ENCODE measurements at places on chromosomes 6 and 20.

DNA sequence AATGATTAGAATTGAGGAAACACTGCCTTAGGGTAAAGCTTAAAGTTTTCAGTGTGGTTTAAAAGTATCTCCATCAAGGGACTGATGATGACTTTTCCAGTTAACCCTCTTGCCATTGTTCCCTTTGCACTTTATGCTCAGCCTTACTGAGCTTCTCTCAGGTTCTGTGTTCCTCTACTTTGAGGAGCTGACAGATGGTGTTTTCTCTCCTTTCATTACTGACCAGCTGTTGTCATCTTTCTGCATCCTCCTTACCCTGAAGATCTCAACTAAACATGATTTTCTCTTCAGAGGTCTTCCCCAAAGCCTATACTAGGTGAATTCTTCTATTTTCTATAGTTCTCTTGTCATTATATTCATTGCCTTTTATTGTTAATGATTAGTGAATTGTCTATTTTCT is 475.6 kb upstream of the SYNCRIP start:
- DNase-seq = no peak

GRCh38 chr6:12294851-12295536 is 4.8 kb downstream of the EDN1 start:
- DNase-seq = no peak

DNA sequence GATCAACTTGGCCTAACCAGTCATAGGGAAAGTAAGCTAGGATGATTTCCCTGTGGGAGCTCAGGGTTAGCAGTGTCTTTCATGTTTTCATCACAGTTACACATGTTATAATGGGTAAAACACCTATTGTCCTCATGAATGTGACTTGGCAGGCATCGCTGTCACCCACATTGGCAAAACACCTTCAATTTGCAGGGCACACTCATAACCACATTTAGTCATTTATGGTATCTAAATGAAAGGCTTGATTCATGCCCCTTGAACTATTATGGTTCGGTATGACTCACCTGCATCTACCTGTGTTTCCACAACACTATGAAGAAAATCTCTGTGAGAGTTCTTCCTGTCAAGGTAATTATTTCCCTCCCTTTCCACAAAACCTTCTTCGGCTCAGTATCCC is 49.2 kb downstream of the FRK start:
- DNase-seq = peak; percentile 70

DNA sequence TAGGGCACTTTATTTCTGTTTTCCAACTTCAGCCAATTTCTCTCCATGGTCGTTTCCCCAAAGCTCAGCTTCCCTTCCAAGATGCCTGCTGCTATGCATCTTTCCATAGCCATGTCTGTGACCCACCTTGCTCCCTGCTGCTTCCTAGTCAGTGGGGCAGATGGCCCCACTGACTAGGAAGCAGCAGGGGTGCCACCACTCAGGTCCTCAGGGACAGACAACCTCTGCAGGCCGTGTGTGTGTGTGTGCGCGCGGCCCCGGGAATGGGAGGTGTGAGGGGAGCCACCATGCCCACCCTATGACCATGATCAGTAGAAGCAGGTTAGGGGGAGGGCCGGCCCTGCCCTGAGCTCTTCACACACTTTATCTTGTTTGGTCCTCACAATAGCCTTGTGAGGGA is 2.7 kb upstream of the IP6K3 start:
- DNase-seq = no peak

GRCh38 chr20:51159303-51159702 is 136.4 kb upstream of the KCNG1 start:
- DNase-seq = no peak

GRCh38 chr20:36273414-36274180 is 32.5 kb upstream of the DLGAP4 start:
- peak; percentile 18 for DNase-seq

GRCh38 chr6:48048451-48049146 is 62.4 kb downstream of the PTCHD4 start:
- DNase-seq = no peak

GRCh38 chr6:114595591-114595990 is 252.8 kb upstream of the HS3ST5 start:
- no peak for DNase-seq

DNA sequence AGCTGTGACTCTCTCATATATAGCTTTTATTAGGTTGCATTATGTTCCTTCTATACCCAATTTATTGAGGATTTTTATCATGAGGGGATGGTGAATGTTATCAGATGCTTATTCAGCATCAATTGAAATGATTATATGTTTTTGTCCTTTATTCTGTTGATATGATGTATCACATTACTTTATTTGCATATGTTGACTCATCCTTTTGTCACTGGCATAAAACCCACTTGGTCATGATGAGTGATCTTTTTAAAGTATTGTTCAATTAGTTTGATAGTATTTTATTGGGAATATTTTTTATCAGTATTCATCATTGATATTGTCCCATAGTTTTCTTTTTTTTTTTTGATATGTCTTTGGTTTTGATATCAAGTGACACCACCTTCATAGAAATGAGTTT is 529.9 kb downstream of the MMUT start:
- no peak for DNase-seq

GRCh38 chr6:53376661-53377226 is 28.0 kb upstream of the ELOVL5 start:
- DNase-seq = no peak

DNA sequence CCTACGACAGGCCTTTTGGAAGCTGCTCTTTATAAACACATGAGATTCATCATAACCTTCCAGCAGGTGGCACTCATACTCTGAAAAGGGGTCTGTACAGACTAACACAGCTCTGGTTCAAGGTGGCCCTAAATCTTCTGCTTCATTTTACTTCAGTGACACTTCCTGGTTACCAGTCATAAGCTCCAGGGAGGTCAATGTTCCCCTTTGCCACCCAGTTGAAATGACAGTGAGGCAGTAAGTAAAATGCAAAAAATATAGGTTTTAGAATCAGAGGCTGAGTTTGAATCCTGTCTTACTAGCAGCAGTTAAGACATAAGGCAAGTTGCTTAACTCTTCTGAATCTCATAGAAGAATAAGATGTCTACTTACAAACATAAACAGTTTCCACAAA is 132.8 kb downstream of the CDK19 start:
- peak; percentile 55 for DNase-seq

GRCh38 chr6:141303907-141304306 is 828.8 kb upstream of the GJE1 start:
- no peak for DNase-seq

DNA sequence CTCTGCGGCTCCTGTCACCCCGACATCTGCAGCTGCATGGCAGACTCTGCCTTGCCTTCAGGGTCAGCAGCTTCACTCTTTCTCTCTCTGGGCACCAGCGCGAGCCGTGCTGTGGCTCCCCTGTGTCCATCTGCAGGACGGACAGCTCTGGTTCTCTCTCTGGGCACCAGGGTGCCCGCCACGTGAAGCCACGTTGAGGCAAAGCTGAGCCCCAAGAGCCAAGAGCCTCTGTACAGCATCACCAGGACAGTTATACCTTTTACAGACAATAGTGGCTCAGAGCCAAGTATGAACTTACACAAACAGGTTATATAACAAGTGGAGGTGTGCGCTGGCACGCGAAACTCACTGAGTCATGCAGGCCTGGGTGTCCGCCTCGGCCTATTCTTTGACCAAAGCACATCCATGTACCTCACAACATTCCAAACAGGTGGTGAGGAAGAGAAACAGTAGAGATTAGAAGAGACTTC is 50.8 kb downstream of the FAM50B start:
- no peak for DNase-seq

GRCh38 chr6:76644231-76644630 is 571.8 kb upstream of the IMPG1 start:
- no peak for DNase-seq

- DNase-seq = peak; percentile 63
Measured at GRCh38 chr20:50339466-50339901, 148.9 kb downstream of the CEBPB start.

DNA sequence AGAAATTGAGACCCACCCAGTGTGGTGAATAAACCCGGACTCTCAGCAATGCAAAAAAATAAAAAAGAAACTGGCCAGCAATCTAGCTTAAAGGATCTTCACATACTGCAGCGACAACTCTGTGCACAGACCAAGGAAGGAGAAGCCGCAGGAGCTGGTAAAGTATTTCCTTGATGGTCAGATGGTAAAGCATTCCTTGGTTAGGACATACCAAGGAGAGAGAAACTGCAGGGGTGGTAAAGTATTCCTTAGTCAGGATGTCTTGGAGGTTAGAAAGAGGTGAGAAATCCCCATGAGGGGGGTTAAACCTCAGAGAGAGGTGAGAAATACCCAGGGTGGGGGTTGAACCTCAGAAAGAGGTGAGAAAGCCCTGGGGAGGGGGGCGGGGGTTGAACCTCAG is 86.8 kb downstream of the PLG start:
- no peak for DNase-seq

DNA sequence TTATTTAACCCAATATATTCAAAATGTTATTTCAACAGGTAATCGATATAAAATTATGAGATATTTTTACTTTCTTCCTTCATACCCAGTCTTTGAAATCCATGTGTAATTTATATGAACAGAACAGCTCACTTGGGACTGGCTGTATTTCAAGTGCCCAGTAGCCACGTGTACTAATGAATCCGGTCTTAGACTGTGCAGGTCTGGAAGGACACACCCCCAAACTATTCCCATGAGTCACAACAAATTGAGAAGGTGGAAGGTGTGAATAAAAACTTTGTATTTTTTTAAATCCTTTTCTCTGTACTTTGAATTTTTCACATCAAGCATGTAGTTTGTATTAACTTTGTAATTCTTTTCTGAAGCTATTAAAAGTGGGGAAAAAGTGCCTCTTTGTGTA is 2.8 kb downstream of the UNC5CL start:
- no peak for DNase-seq

DNA sequence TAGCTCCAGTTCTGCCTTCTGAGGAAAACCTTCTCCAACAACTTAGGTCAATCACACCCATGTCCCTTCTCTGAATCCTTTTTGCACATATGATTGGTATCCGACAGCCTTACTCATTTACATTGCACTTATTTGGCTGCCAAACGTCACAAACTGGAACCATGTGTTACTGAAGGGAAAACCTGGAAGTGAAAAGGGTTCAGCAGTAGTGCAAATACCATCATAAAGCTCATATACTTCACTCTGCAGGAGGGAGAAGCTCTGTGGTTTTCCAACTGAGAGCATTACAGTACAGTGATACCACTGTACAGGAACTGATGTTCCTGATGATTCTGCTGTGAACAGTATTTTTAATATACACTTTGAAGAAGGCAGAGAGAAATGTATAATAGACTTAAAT is 87.8 kb downstream of the SLC16A10 start:
- DNase-seq = no peak

DNA sequence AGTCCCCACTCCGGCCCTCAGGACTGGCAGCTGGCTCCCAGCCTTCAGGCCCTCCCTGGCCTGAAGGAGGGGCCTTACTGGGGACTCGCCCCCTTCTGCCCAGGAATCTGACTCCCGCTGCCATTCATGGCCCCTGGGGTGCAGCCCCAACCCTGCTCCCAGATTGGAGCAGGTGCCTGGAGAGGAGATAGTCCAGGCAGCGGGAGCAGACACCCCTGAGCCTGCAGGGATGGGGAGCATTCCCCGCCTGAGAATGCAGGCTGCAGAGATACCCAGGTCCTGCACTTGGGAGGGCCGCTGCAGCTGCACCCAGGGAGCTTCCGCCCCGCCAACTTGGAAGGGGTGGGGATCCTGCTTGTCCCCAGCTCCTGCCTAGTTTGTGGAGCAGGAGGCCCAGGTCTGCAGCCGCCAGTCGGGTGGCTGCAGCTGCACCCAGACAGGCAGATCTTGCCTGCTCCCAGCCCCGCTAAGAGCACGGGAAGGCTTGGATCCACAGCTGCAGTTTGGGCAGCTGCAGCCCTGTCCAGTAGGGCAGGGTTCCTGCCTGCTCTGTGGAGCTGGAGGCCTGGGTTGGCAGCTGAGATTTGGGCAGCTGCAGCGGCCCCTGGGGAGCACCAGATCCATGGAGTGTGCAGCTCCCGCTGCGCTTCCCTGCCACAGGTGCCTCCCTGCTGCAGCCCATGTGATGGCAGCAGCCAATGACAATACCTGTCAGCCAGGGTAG is 5.2 kb downstream of the GTSF1L start:
- no peak for DNase-seq

- DNase-seq = no peak
Measured at GRCh38 chr6:43768506-43768860, 1.5 kb upstream of the VEGFA start.

GRCh38 chr20:14696937-14697336 is 359.5 kb upstream of the FLRT3 start:
- DNase-seq = no peak

GRCh38 chr6:17640477-17640917 is 40.4 kb downstream of the FAM8A1 start:
- no peak for DNase-seq

GRCh38 chr6:39992861-39993622 is 58.8 kb upstream of the MOCS1 start:
- no peak for DNase-seq

GRCh38 chr20:63612276-63612931 is 14.5 kb downstream of the GMEB2 start:
- no peak for DNase-seq

DNA sequence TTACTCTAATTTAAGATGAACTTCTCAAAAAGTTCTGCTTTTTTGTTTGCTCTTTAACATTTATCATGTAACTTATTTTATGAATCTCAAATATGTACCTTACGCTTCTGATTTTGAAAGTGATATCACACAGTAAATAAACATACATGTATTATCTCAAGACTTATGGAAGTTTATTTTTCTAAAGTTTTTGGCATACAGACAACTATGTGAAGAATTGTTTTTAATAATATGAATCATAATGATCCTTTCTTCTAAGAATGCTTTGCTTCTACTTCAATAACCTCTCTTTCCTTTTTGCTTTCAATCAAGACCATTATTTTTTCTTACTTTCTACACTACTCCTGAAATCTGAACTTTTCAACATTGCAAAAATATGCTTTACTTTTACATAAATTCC is 816.4 kb downstream of the EYS start:
- no peak for DNase-seq

GRCh38 chr6:13653296-13653695 is 38.2 kb downstream of the NOL7 start:
- no peak for DNase-seq

GRCh38 chr20:54268941-54269340 is 61.1 kb downstream of the PFDN4 start:
- DNase-seq = no peak

GRCh38 chr6:26124781-26125685 is 37.8 kb downstream of the HFE start:
- DNase-seq = peak; percentile 38

GRCh38 chr20:60999250-60999649 is 252.8 kb upstream of the CDH4 start:
- DNase-seq = no peak
